ENCODE measurements at places on chromosomes 3 and 15. TPM values are rescaled to one million over a fixed set of nuclear protein-coding genes. Genes with fewer than 3 reads are reported as not detected.

- no peak overlapping the region for H3K27ac ChIP-seq
- H3K4me3 ChIP-seq, result no peak overlapping the region
- no peaks in the 10 kb centered on the region for H3K36me3 ChIP-seq
Observed at GRCh38 chr3:195093731-195094130, 177.2 kb downstream of the XXYLT1 start.

Gene BCL2A1
- total RNA-seq, result 4.0 TPM

DNA sequence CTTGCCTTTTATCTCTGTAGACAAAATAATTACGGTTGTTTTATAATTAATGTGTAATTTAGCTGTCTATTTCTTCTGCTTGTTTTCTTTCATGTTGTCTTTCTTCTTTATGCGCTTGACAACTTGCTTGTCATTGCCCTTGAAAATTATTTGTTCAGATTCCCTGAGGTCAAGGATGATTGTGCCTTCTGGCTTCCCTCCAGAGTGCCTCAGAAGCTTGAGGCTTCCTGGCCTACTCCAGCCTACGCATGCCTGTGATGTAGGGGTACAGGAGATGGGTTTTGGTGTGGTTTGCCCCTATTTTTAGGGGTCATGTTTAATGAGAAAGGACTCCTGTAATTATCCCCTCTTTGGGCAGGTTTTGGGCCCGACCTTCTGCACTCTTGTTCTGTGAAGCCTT is 231.5 kb downstream of the SV2B start:
- no peaks in the 10 kb centered on the region for H3K36me3 ChIP-seq
- no peaks in the 10 kb centered on the region for H3K27me3 ChIP-seq
- DNase-seq, result no peak

Gene TGM4
- total RNA-seq, result not detected

DNA sequence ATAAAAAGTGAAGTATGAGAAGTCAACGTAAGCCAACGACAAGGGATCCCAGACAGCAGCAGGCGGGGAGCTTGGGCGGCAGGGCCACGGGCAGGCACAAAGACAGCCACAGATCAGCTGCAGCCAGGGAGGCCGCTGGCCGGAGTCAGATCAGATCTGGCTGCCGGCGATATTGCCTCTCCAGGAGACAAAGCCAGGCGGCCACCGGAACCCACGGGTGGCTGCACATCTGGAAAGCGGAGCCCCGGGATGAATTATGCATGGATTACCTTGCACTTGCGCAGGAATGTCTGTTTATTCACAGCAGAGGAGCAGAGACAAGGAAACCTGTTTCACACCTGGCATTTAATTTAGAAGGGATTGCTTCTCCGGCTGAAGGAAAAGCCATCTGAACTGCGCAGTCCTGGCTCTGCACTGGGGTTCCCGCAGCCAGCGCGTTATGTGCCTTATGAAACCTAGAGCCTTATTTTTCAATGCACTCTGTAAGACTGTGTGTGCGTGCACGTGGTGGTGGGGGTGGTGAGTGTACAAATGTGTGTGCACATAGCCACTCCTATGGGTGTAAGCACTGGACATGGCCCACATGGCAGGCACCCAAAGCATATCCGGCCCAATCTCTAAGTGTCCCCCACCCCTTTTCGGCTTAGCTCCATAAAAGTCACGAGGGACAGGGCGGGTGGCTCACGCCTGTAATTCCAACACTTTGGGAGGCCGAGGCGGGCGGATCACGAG is 427.8 kb upstream of the MCTP2 start:
- no peak for DNase-seq
- no peak overlapping the region for H3K27ac ChIP-seq
- H3K36me3 ChIP-seq, result no peaks in the 10 kb centered on the region
- no peaks in the 10 kb centered on the region for H3K27me3 ChIP-seq
- H3K4me1 ChIP-seq, result no peaks in the 10 kb centered on the region
- H3K4me3 ChIP-seq, result no peak overlapping the region

- no peaks in the 10 kb centered on the region for H3K27me3 ChIP-seq
- H3K4me1 ChIP-seq, result peaks cover 3% of the 10 kb centered on the region
- no peaks in the 10 kb centered on the region for H3K36me3 ChIP-seq
- DNase-seq, result no peak
- H3K4me3 ChIP-seq, result no peak overlapping the region
Observed at GRCh38 chr3:185629554-185630181, 43.6 kb downstream of the SENP2 start.

GRCh38 chr3:59436164-59436958 is 386.5 kb upstream of the CFAP20DC start:
- no peak overlapping the region for H3K4me3 ChIP-seq
- no peak overlapping the region for H3K27ac ChIP-seq
- no peaks in the 10 kb centered on the region for H3K27me3 ChIP-seq
- H3K4me1 ChIP-seq, result no peaks in the 10 kb centered on the region
- no peaks in the 10 kb centered on the region for H3K36me3 ChIP-seq
- no peak for DNase-seq

Gene THAP10
- 14.9 TPM for total RNA-seq

- no peaks in the 10 kb centered on the region for H3K27me3 ChIP-seq
- no peaks in the 10 kb centered on the region for H3K36me3 ChIP-seq
- H3K4me3 ChIP-seq, result no peak overlapping the region
- no peak overlapping the region for H3K27ac ChIP-seq
- no peaks in the 10 kb centered on the region for H3K4me1 ChIP-seq
- no peak for DNase-seq
Observed at GRCh38 chr15:38743147-38743546, 178.5 kb upstream of the RASGRP1 start.

Gene CYP1A2
- not detected for total RNA-seq

DNA sequence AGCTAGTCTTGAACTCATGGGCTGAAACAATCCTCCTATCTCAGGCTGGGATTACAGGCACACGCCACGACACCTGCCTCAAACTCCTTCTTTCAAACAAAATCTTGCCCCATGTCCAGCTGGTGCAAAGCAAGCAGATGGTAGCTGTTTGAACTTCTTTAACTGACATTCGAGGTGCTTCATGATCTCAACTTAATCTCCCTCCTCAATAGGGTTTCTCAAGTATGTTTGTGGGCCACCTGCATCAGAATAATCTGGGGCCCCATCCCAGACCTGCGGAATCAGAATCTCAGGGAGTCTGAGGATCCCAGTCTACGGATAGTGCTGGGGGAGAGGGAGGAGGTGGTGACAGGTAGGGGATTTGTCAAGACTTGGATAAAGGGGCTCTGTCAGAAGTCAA is 20.9 kb upstream of the TRH start:
- H3K4me3 ChIP-seq, result no peak overlapping the region
- no peak for DNase-seq
- no peaks in the 10 kb centered on the region for H3K36me3 ChIP-seq
- no peaks in the 10 kb centered on the region for H3K4me1 ChIP-seq

GRCh38 chr15:101242160-101242998 is 9.5 kb downstream of the CHSY1 start:
- no peak overlapping the region for H3K4me3 ChIP-seq
- H3K36me3 ChIP-seq, result no peaks in the 10 kb centered on the region
- H3K4me1 ChIP-seq, result peaks cover 7% of the 10 kb centered on the region
- H3K27me3 ChIP-seq, result no peaks in the 10 kb centered on the region
- H3K27ac ChIP-seq, result peak overlapping the region; percentile 47

GRCh38 chr3:37897763-37898162 is 36.1 kb downstream of the CTDSPL start:
- no peaks in the 10 kb centered on the region for H3K36me3 ChIP-seq
- no peak overlapping the region for H3K4me3 ChIP-seq
- H3K27me3 ChIP-seq, result no peaks in the 10 kb centered on the region
- DNase-seq, result no peak
- H3K4me1 ChIP-seq, result peaks cover 44% of the 10 kb centered on the region
- H3K27ac ChIP-seq, result no peak overlapping the region
